ENCODE measurements at places on chromosomes 4 and X. TPM values are rescaled to one million over a fixed set of nuclear protein-coding genes. Genes with fewer than 3 reads are reported as not detected.

DNA sequence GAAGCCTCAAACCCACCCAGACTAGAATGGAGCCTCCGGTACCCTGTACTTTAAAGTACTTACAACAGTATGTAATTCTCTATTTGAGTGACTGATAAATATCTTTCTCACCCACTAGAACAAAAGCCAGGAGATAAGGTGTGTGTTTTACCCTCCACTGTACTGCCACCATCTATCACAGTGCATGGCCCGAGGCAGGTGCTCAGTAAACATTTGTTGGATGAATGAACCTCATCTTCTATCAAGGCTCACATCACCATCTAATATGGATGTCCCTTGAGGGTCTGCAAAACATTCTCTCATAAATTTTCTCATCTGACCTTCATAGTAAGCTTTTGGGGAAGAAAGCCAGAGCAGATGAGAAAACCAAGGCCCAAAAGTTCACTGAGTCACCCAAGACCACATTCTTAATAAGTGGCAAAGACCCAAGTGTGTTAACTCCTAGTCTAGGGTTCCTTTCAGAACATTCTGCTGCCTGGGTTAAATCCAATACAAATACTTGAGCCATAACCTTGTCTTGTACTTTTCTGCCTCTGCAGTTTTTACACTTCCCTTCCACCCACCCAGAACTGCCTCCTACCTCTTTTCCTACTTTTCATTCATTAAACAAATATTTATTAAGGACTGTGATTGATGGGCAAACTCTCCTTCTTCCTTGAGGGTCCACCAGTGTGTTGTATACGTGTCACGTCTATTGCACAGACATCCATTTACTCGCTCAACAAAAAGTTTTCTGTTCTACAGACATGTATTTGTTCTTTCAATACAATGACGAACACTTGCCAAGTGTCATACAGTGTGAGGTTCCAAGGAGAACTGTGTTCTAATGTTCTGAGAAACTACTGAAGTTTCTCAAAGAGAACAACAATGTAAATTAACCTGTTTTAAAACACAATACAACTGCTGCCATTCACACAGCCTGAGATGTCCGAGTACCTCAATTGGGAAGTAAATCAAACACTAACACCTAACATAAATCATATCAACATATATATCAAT, 35.7 kb downstream of the APBB2 start:
- no peak overlapping the region for H3K27ac ChIP-seq
- DNase-seq: no peak
- H3K4me1 ChIP-seq: no peaks in the 10 kb centered on the region
- no peaks in the 10 kb centered on the region for H3K36me3 ChIP-seq
- no peak overlapping the region for H3K4me3 ChIP-seq
- peaks cover 3% of the 10 kb centered on the region for H3K27me3 ChIP-seq

DNA sequence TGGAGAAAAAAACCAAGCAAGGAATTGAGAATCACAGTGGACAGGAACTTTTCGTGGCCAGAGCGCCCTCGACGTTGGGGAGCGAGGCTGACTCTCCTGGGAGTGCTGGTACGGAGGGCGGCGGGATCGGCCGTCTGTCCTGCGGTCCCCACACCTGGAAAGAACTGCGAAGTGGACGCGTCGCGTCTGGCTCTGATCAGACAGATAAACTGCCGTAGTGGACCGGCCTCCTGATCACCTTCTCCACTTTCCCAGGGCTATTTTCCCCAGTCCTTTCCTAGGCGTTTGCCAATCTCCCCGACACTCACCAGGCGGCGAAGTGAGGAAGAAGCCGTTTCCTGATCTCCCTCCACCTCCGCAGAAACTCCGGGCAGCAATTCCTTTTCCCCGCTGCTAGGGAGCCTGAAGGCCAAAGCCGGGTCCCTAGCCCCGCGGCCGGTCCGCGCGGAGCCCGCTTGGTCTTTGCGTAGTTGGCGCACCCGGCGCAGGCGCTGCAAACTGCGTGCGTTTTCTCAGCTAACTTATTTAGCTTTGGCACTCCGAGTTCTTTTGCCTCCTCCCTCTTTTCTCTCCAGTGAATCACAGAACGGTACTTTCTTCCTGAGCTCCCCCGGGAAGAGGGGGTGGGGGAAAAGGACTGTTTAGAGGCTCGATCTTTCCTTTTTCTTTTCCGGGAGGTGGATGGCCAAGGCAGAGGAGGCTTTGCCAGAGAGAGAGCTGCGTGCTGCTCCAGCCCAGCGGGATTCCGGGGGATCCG, at the start of gene ARSJ:
Gene ARSJ (minus strand): TSS at position 500 of the 757 bp plus-strand sequence. CDS start 813 bp downstream, outside the sequence.
- H3K4me1 ChIP-seq: peaks cover 13% of the 10 kb centered on the region
- peaks cover 35% of the 10 kb centered on the region for H3K27me3 ChIP-seq
- H3K36me3 ChIP-seq: peaks cover under 1% of the 10 kb centered on the region
- no peak within 1 kb of the TSS for H3K27ac ChIP-seq

DNA sequence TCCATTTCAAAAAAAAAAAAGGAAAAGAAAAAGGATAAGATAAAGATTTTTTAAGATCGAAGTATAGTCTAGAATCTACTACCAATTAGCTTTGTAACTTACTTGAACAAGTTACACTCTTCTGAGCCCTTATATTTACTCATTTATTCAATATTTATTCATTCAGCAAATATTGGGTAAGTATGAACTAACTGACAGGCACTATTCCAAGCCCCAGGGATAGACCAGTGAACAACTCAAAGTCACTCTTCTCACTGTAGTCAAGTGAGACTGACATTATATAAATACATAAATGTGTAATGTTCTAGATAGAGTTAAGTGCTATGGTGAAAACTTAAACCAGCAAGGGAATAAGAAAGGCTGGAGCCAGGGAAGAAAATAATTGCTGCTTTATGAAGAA, 131.6 kb downstream of the ARHGAP24 start:
- H3K4me1 ChIP-seq: no peaks in the 10 kb centered on the region
- no peak overlapping the region for H3K27ac ChIP-seq
- DNase-seq: no peak
- no peaks in the 10 kb centered on the region for H3K27me3 ChIP-seq
- no peaks in the 10 kb centered on the region for H3K36me3 ChIP-seq

- H3K4me3 ChIP-seq: no peak overlapping the region
- H3K36me3 ChIP-seq: peaks cover 11% of the 10 kb centered on the region
- no peak overlapping the region for H3K27ac ChIP-seq
- no peaks in the 10 kb centered on the region for H3K27me3 ChIP-seq
- no peak for DNase-seq
- no peaks in the 10 kb centered on the region for H3K4me1 ChIP-seq
Observed at GRCh38 chrX:38279188-38279587, 48.1 kb downstream of the RPGR start.

DNA sequence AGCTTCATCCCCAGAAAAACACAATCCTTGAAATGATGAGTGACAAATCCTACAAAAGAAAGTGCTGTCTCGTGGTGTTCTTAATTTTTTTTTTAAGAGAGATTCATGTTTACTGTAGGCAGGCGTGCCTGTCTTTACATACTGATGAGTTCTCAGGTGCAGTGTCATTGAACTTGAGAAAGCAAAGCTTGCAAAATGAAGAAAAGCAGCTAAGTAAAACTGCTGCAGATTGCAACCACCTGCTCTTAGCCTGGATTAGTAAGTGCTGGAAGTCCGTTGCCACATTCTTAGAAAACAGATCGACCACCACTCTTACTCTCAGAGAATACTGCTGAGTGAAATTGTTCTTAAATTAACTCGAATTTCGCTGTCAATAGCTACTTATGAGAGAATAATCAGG, 854.6 kb downstream of the TRIML1 start:
- H3K27ac ChIP-seq: no peak overlapping the region
- no peaks in the 10 kb centered on the region for H3K27me3 ChIP-seq
- H3K4me1 ChIP-seq: no peaks in the 10 kb centered on the region

- peaks cover 18% of the 10 kb centered on the region for H3K4me1 ChIP-seq
- no peaks in the 10 kb centered on the region for H3K27me3 ChIP-seq
- no peak overlapping the region for H3K27ac ChIP-seq
- peaks cover 5% of the 10 kb centered on the region for H3K36me3 ChIP-seq
- H3K4me3 ChIP-seq: no peak overlapping the region
Observed at GRCh38 chr4:128290526-128290925, 2.9 kb upstream of the PGRMC2 start.

DNA sequence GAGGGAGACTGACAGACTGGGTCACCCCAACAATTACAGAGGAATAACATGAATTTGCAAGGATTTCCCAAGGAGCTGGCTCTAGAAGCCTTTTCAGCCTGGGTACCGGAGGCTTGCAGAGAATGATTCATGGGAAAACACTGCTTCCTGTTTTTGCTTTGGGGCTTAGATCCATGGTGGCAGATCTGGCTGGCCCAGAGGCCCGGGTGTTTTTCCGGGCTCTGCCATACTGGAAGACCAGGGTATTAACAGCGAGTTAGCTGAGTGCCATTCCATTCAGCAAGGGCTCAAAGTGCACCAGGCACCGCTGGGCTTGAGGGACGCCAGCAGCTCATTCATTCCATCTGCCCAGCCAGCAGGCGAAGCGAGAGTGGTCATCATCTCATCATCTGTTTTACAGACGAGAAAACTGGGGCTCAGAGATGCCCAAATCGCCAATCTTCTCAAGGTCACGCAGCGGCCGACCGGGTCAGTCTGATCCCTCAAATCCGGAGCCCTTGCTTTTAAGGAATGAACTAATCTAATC, 1.3 kb downstream of the WDR1 start:
- DNase-seq: no peak
- H3K27me3 ChIP-seq: no peaks in the 10 kb centered on the region
- H3K4me3 ChIP-seq: peak overlapping the region; percentile 94
- H3K4me1 ChIP-seq: peaks cover 69% of the 10 kb centered on the region
- peaks cover 52% of the 10 kb centered on the region for H3K36me3 ChIP-seq

DNA sequence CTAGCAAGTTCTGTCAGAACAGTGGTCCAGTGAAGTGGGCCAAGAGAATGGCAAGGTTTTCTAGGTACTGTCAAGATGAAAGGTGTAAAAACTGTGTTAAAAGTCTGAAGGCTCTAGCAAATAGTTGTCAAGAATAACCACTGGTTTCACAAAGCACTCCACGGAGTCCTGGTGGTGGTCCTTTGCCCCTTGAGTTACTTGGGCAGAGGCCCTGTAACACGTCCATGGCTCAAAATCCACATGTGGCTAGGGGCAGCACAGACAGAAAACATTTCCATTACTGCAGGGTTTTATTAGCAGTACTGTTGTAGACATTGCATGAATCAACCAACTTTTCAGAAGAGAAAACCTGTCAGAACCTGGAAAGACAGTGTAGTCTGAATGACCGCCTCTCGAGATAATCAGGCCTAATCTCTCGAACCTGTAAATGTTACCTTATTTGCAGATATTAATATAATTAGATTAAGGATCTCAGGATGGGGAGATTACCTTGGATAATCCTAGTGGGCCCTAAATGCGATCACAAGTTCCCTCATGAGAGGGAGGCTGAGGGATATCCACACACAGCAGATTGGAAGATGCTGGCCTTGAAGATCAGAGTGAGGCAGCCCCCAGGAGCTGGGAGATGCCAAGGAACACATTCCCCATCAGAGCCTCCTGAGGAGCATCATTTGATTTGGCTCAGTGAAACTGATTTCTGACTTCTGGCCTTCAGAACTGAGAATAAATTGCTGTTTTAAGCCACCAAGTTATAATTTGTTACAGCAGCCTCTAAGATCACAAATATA, 34.7 kb downstream of the ERVMER34-1 start:
- peaks cover 55% of the 10 kb centered on the region for H3K36me3 ChIP-seq
- DNase-seq: no peak
- H3K27me3 ChIP-seq: no peaks in the 10 kb centered on the region
- no peak overlapping the region for H3K4me3 ChIP-seq
- H3K27ac ChIP-seq: peak overlapping the region; percentile 38
- peaks cover 46% of the 10 kb centered on the region for H3K4me1 ChIP-seq

DNA sequence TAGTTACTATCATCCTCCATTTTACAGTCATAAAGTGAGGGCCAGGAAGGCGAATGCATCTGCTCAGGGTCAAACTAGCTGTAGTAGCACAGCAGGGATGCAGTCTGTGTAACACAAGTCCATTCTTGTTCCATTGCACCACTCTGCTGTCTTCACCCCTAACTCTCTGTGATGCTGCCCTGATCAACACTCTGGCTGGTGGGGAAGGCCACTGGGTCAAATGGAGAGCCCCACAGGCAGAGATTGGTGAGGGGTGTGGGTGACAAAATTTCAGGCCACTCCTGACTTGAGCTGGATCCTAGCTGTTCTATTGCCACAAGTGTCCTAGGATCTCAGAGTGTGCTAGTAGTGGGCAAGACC, 136.5 kb downstream of the PJA1 start:
- DNase-seq: no peak
- H3K36me3 ChIP-seq: no peaks in the 10 kb centered on the region
- H3K4me1 ChIP-seq: peaks cover 2% of the 10 kb centered on the region
- no peak overlapping the region for H3K27ac ChIP-seq

- no peaks in the 10 kb centered on the region for H3K4me1 ChIP-seq
- H3K36me3 ChIP-seq: no peaks in the 10 kb centered on the region
- DNase-seq: no peak
- no peaks in the 10 kb centered on the region for H3K27me3 ChIP-seq
- H3K27ac ChIP-seq: no peak overlapping the region
Observed at GRCh38 chr4:125484912-125485311, 170.2 kb downstream of the FAT4 start.

DNA sequence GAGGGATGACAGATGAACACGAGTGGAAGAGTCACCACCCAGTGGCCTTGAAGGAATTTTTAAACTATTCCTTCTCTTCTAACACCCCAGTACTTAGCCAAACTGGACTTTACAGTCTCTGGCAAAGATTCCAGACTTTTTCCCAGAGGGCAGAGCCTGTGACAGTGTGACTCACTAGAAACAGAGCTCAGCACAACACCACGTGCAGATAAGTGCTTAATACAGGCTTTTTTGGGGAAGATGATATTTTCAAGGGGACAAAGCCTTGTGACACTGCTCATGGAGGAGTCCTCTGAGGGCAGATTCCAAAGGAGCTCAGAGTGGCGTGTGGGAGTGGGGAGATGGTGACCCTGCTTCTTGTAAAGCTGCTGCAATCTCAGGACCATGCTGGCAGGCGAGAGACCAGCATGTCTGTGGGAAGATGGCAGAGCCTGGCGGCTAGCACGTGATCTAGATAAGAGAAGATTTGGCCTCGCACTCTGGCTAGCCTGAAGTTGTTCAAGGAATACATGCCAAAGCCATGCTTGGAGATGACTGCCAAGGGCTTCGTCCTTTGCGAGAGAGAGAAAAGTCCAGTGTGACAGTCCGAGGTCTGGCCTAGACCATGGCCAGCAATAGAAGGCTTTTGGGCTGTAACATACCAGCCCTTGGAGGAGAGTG, 2.4 kb downstream of the RAB33A start:
- peak overlapping the region; percentile 95 for H3K27ac ChIP-seq
- H3K4me3 ChIP-seq: peak overlapping the region; percentile 89
- DNase-seq: no peak
- H3K36me3 ChIP-seq: peaks cover 12% of the 10 kb centered on the region

Gene RAB39B
- 15.3 TPM for total RNA-seq

Gene RNF175
- not detected for total RNA-seq

Gene S100G
- not detected for total RNA-seq

Gene HELT
- total RNA-seq: not detected

Gene VCX3B
- total RNA-seq: not detected

Gene PPP4R3C
- total RNA-seq: not detected

Gene LRIT3
- total RNA-seq: 0.14 TPM

Gene TLR1
- total RNA-seq: 1.5 TPM

Gene MAGEA12
- total RNA-seq: not detected

Measured in activated CD4-positive, alpha-beta memory T cell treated with anti-CD3 and anti-CD28 coated beads for 36 hours (primary cell).